ENCODE measurements at places on chromosomes 1 and 21.
A peak's percentile ranks its signal among the peaks of the same experiment; 100 is the strongest.

GRCh38 chr1:167440776-167441175, 77.6 kb downstream of the CD247 start:
- no peak for DNase-seq

DNA sequence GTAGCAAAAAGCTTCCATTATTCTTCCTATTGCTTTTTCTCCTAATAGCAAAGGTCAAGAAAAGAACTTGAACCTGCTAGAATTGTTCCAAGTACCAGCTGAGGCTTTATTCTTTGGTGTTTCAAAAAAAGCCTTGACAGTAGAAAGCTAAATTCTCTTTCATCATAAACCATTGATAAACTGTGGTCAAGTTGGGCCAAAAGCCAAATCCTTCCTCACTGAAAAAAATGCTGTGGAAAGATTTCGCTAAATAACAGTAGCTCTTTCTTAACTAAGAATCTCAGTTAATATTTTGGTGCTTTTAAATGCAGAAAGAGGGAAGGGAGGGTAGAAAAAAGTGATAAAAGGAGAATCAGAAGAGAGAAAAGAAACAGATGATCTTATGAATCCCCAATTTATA, 14.0 kb upstream of the JAM2 start:
- no peak for DNase-seq

GRCh38 chr1:56196839-56197238, 382.5 kb downstream of the PLPP3 start:
- DNase-seq: no peak

DNA sequence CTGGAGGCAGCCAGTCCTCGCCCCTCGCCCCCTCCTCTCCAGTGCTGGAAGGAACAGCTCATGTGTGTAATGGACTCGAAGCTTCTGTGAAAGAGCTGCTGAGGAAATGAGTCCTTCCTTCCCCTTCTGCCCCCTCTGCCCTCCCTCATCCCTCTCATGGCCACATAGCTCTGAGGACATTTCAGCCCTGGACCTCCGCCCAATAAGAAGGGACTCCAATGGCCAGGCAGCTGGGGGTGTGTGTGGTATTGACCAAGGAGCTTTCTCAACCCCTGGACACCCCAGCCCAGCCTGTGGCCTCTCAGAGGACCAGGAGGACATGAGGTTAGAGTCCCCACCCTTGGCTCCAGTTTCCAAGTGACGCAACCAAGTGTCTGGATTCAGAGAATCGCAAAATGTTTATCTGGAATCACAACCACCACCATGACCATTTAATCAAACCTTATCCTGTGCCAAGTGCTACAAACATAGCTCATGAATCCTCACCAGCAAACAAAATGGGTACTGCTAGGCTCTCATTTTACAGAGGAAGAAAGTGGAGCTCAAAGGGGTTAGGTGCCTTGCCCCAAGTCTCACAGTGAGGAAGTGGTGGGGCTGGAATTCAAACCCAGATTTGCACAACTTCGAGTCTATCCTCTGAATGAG, 47.8 kb upstream of the ECE1 start:
- DNase-seq: peak; percentile 67

DNA sequence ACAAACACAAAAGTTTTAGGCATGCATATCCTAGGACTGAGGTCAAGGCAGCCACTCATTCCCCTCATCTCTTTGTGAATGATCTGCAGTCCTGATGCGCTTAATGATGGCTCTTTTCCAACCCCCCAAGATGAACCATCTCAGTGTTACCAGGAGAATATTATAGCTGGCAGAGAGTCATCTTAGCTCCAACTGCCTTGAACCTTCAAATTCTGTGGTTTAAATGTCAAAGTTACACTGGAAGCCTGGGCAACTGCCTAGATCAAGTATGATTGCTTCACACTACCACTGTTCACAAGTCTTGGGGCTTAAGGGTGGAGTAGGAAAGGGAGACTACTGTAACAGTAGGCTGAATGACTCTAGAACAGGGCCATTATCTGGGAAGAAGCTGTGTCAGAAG, 8.0 kb upstream of the MYBPHL start:
- DNase-seq: no peak

All from NCI-H1092 treated with DMSO at 0.1 percent for 48 hours (cell line).